ENCODE measurements at places on chromosomes 3 and 15. TPM values are rescaled to one million over a fixed set of nuclear protein-coding genes. Genes with fewer than 3 reads are reported as not detected.

Gene RASGRP1
- 1.5 TPM for polyA plus RNA-seq

Gene LRRC57
- polyA plus RNA-seq, result 3.9 TPM

Gene FGF7
- polyA plus RNA-seq, result 1.0 TPM

Gene NEO1
- 3.4 TPM for polyA plus RNA-seq

Gene GHSR
- not detected for polyA plus RNA-seq

Gene P2RY1
- 1.3 TPM for polyA plus RNA-seq

Gene SEMA6D
- 0.77 TPM for polyA plus RNA-seq
